ENCODE measurements at places on chromosomes 11 and 22.

DNA sequence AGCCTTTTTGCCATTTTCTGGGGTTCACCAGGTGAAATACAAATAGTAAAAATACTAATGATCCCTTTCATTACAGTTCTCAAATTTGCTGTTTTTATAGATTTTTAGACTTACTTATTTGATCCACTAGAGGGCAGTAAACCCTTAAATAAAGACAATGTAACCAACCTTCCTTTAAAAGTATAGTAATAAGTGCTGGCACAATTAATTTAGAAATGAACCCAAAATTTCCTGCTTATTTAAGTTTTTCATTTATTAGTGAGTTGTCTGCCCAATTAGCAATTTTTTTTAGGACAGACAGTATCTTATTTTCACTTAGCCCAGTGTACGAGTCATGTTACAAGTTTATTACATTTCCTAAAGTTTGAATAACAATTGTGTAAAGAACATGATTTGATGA is 4.7 kb downstream of the DDIAS start:
- DNase-seq = no peak

DNA sequence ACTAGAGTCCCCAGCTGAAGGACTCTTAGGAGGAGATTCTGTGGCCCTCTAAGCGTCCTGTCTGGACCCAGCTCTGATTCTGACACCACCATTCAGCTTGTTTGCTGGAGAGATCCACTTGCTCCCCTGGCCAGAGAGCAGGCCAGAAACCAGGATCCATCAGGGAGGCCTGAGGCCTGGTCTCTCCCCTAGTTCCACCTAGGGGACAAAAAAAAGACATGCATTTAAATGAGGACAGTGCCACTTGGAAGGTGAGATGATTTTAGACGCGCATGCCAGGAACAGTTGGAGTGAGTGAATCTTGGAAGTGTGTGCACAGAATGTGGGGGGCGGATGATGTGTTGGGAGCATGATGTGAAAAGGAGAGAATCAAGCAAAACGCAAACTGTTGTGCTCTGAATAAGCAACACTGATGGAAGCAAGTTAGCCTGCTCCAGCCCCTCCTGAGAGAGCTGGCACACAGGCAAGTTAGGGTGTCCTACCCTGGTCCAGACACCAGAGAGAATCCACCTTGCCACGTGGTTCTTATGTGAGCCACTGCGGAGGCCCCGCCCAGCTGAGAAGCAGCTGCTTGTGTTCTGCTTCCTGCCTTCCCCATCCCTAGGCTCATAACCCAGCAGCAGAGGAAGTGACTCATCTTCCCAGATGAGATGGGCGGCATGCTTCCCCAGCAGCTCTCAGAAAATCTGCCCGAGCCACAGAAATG is 8.0 kb upstream of the SLCO2B1 start:
- DNase-seq = peak; percentile 47

GRCh38 chr11:70135625-70136059 is 57.5 kb downstream of the ANO1 start:
- no peak for DNase-seq

GRCh38 chr22:27391092-27391770 is 410.3 kb downstream of the MN1 start:
- no peak for DNase-seq

DNA sequence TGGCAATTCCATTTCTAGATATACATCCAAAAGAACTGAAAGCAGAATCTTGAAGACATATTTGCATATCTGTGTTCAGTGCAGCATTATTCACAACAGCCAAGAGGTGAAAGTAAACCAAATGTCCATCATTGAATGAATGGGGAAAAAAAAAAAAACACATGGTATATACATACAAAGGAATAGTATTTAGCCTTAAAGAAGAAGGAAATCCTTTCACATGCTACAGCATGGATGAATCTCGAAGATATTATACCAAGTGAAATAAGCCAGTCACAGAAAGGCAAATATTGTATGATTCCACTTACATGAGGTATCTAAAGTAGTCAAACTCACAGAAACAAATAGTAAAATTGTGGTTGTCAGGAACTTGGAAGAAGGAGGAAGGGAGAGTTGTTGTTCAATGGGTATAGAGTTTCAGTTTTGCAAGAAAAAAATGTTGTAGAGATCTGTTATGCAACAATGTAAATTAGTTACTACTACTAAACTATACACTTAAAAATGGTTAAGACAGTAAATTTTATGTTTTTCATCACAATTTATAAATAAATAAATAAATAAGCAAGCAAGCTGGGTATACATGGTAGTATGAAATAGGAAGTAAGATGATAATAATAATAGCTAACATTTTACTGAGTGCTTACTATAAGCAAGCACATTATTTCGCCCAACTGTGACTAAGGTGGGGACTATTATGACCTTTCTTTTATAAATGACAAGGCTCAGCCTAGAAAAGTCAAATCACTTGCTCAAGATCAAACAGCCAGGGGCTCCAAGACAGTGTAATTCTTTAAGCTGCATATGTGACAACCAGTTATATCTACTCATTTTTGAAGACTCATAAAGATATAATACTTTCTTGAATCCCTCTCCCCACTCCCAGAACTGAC is 50.0 kb downstream of the FAM168A start:
- DNase-seq = no peak

- DNase-seq = no peak
Measured at GRCh38 chr11:128613300-128613995, 26.1 kb upstream of the ETS1 start.

DNA sequence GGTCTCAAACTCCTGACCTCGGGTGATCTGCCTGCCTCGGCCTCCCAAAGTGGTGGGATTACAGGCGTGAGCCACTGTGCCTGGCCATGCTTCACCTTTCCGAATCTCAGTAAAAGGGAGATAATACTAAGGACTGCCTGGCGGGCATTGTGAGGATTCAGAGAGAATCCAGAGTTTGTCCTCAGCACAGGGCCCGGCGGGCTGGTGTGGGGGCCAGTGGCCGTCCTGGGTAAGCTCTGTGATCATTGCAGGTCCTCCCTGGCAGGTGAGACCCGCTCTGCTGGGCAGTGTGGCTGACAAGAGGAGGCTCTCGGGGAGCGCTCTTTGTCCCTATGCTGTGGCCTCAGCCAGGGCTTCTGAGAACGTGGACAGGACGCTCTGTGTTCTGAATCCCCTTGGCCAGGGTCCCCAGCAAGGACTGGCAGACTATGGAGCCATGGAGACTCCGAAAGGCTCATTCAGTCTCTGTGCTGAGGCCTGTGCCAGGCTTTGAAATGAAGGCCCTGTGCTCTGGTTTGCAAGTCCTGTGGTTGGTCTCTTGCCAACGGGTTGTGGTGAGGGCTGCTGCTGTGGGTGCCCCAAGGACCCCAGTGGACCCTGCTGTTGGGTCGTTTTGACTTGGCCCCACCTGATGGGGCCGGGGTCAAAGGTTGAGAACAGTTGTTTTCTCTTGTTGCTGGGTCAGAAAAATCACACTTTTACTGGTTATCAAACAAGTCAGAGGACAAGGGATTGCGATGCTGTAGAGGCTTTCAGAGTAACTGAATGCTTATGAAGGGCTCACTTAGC is 2.1 kb downstream of the TPCN2 start:
- peak; percentile 45 for DNase-seq

GRCh38 chr22:44496305-44496704 is 1.7 kb downstream of the RTL6 start:
- DNase-seq = no peak

- DNase-seq = no peak
Measured at GRCh38 chr11:29309992-29310391, 706.8 kb downstream of the KCNA4 start.

GRCh38 chr22:30266445-30267381 is at the start of gene OSM:
Gene OSM (minus strand): TSS chr22:30266851. CDS start chr22:30266799, 52 bp downstream.
- DNase-seq = no peak

- no peak for DNase-seq
Measured at GRCh38 chr11:22922672-22923071, 62.4 kb upstream of the CCDC179 start.

DNA sequence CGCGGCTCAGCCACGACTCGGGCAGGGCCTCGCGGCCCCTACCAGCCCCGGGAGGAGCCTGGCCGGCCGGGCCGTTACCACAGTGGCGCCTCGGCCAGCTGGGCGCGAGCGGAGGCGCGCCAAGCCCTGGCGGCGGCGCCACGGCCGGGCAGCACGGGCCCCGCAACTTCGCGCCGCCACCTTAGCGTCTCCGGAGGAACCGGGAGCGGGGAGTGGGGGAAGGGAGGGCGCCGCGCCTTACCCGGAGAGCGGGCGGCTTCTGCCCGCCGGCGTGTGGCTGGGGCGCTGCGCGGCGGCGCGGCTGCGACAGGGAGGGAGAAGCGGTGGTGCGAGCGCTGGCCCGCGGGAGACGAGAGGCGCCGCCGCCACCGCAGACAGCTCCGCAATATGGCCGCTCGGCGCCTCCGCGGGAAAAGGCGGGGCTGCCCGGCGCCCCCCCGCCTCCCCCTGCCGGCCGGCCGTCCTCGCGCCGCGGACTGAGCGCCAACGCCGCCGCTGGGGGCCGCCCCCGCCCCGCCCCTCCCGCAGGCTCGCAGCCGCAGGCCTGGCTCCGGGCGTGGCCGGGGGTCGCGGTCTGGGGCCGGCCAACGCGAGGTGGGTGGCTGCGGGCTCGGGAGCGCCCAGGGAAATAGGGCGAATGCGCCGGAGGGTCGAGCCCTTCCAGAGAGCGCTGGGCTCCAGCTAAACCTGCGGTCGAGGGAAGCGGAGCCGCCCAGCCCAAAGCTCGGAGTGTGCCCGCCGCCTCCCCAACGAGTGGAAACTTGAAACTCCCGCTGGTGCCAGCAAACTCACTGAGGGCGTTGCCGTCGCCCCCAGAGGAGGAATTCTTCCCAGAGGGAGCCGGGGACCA is at the start of gene RDX:
Gene RDX, minus strand, starts transcription at position 389 of the 850 bp plus-strand sequence. CDS start 16,922 bp downstream, outside the sequence.
- peak; percentile 96 for DNase-seq

GRCh38 chr22:38482662-38483308 is 14.9 kb downstream of the KDELR3 start:
- DNase-seq = no peak

DNA sequence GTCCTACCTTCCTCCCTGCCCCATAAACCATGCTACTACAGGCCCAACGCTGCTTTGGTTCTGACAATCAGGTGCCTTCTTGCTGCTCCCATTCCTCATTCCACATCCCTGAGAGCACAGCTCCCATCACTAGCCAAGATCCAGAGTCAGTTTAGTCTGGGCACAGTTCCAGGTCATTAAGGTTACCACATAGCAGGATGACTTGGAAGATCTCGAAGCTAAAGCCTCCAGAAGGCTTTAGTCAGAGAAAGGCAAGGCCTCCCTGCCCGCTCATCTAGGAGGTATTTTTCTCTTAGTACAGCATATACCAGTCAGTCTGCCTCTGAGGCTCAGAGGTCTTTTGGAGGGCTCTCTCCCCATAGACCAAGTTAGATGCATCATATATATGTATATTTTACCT is 30.3 kb downstream of the TRIM66 start:
- DNase-seq = no peak

- DNase-seq = peak; percentile 89
Measured at GRCh38 chr11:57761301-57762234, at the start of gene CTNND1. Gene CTNND1 (plus strand): TSS chr11:57761802. CDS start chr11:57791479, 29,677 bp downstream.

GRCh38 chr11:117219001-117219400 is 12.9 kb downstream of the PCSK7 start:
- DNase-seq = no peak

DNA sequence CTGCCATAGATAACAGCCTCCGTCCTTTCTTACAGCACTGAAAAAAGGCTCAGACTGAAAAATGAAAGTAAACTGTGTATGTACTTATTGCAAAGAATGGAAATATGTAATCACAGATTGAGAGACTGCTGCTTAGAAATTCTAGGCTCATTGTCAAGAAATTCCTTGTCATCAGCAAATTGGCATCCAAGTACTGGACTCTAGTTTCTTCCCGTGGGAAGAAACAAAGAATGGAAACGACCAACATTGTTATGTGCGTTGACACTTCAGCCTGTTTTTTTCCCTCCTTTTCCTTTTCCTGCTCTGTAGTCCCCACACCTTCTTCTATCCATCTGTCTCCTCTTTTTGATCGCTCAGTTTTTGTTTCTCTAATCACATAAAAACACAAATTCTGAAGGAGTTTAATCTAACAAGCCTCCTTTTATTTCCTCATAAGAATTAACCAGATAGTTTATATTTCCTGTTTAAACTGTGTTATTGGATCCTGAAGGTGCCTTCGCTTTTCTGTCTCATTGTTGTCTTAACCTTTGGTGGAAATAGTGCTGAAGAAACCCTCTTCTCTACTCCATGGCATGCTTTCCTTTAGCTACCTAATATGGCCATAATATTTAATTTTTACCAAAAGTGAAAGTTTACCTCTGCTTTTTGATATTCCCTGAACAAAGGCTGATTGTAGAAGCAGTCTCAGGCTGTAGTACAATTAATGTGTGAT is 20.0 kb upstream of the CASP12 start:
- no peak for DNase-seq

DNA sequence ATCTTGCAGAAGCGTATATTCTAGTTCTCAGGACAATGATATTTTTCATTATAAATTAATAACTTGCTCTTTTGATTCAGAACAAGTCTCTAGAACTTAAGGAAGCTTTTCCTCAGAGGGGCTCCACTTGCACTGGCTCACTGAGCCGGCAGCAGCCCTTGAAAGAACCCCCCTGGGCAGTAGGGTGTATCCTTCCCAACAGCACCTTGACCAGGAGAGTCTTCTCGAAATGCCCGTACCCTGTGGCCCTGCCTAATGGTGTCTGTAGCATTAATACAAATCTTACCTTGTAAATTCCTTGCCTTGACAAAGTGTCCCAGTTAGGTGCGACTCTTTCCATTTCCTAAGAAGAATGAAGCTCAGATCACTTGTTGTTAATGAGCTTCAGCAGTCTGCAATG is 13.5 kb downstream of the PSMD13 start:
- no peak for DNase-seq

DNA sequence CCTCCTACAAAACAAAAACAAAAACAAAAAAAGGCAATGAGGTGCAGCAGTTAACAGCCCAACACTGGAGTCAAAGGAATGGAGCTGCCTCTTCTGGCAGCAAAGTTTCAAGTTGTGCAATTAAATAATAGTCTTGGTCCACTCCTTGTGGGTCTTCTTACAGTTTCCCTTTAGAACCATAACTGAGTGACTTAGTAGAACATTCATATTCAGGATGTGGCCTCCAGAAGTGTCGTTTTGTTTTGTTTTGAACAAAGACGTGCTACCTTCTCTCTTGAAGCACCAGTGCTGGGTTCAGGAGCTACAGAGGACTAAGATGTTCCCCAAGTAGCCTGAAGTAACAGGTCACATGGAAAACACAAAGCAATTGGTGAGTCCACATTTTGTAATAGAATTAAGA is 2.0 kb upstream of the JAML start:
- DNase-seq = no peak

DNA sequence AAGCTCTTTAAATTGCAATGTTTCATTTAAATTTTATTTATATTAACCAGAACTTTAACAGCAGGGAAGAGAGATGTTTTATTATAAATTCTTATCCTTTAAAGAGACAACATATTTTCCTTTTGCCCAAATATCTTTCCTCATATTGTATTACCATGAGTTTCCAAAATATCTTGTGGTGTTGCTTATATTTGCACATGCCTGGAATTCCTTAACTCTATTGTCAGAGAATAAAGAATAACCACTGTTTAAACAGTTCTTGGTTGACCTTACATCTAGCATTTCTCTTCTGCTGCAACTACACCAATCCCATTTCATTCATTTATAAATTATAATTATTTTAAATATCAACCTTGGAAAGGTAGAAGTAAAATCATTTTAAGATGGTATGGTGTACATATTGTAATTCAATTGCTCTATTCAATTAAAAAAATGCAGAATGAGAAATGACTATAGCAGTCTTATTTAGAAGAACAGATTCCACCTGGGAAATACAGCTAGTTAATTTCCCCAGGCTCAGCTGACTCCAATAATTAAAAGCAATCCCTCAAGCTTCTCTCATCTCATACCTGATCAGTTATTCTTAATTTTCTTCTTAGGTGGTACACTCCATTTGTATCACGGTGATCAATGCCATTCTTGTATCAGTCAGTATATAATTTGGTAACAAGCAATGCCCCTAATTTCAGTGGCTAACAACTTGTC is 923.3 kb downstream of the KCNA4 start:
- DNase-seq = no peak
